ENCODE measurements at places on chromosomes 3 and 15.
A peak's percentile ranks its signal among the peaks of the same experiment; 100 is the strongest.

GRCh38 chr3:187737368-187738070 is 7.7 kb downstream of the BCL6 start:
- peak; percentile 29 for DNase-seq

- DNase-seq: no peak
Measured at GRCh38 chr3:29080967-29081366, 199.9 kb upstream of the RBMS3 start.

DNA sequence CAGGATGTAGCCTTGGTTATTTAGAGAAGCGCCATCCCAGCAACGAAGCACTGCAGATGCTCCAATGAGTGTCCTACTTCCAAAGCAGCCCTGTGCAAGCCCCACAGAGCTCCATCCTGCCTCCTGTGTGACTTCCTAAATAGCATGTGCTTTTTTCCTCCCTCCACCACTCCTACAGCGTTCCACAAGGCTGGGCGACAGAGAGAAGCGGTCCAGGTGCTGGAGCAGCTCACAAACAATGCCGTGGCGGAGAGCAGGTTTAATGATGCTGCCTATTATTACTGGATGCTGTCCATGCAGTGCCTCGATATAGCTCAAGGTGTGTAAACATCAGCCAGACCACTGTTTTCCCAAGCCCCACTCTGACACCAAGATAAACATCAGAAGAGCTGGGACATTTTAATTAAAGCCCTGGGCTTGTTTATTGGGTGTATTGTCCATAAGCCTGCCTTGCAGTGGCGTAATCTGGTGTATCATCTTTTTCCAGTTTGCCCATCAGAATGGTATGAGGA is 22.2 kb upstream of the RHO start:
- no peak for DNase-seq

GRCh38 chr3:153289334-153289808 is 127.3 kb downstream of the RAP2B start:
- DNase-seq: no peak

DNA sequence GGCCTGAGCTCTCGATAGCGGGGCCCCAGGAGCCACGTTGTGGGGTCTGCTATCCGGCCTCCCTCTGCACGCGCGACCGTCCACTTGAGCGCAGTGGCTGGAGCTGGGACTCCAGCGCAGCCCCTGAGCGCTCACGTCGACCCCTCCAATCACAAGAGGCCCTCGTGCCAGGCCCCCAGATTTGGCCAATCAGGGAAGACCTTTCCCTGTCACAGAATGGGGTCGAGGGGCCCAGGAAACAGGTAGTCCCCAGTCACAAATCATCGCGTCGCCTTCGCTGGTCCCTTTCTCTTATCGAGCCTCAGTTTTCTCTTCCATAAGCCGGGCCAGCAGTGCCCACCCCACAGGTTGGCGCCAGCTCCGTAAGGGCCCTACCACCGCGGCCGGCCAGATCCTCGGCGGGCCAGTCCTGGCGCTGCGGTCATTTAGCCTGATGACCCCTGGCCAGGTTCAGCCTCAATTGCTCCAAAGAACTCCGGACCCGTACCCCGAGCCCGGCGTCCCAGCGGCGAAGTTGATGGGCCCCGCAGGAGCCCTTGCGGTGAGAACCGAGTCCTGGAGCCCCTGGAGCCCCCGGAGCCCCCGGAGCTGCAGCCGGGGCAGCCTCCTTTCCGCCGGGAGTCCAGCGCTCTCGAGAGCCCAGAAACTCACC is 435 bp downstream of the ALDH1L1 start:
- DNase-seq: no peak

DNA sequence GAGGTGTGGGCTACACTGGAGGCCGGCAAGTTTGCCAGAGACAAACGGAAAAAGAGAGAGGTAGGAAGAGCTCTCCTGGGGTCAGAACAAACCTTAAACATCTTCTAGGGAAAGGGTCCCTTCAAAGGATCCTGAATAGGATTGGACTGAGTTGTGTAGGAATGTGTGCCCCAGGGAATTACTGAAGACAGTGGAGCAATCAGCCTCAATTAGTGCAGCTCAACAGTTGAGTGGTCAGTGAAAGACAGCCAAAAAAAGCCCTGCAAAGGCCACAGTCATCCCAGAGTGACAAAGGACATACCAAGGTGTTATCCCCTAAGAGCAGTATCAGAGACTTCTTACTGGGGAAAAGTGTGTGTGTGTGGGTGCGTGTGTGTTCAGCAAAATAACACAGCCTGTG is 70.3 kb downstream of the NUP210 start:
- no peak for DNase-seq

GRCh38 chr15:66774001-66774814 is 72.2 kb downstream of the SMAD6 start:
- no peak for DNase-seq

- no peak for DNase-seq
Measured at GRCh38 chr15:52798529-52799101, 8.5 kb upstream of the ONECUT1 start.

DNA sequence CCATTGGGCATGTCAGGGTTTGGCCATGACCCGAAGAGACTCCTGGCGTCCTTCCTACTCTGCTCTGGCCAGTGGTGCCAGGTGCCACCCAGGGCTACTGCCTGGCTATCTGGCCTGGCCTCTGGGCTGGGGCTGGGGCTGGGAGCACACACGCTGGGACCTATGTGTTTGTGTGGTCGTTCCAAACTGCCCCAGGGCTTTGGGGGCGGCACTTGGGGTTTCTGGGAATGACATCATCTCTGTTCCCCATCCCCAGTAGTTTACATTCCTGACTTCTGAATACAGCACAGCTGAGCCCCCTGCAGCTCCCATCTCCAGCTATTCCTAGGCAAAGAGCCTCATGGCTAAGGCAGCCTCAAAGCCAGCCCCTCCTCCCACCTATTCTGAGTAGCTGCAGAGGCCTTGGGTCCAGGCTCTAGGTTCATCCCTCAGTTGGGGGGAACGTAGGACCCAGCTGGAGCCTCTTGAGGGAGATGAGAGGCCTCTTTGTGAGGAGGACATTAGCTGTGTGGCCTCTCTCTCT is 24.3 kb downstream of the PLEKHO2 start:
- DNase-seq: no peak

DNA sequence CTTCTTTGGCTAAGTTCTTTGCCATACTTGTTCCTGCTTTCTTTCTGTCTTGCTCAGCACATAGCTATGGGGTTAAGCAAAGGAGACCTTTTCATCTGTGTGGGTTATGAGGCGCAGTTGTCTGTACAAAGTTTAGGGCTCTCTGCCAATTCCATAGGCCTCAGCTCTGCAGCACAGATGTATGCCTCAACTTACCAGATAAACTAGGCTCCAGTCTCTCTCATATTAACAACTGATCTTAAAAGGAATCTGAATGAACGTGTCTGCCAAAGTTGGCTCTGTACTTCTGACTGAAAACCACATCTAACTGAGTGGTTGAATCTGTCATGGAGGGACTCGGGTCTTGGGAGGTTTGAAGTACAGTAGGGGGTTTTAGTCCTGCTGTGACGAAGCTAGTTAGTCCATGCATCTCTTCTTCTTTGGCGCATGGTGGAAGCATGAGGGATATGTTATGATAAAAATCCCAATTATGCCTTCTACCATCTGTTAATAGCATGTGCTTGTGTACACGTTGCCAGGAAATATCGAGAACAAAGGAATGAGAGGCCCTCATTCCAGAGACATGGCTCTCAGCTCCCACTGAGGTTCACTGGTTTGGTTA is 114.6 kb upstream of the TSC22D2 start:
- no peak for DNase-seq

- DNase-seq: no peak
Measured at GRCh38 chr3:45719655-45720487, 30.7 kb downstream of the SACM1L start.

GRCh38 chr3:77795013-77795412 is 755.1 kb downstream of the ROBO2 start:
- DNase-seq: no peak

GRCh38 chr3:165729756-165730155 is 107.5 kb downstream of the BCHE start:
- DNase-seq: no peak

- no peak for DNase-seq
Measured at GRCh38 chr15:34591306-34591705, 7.9 kb upstream of the GOLGA8B start.

- no peak for DNase-seq
Measured at GRCh38 chr15:39692356-39693327, 90.0 kb downstream of the FSIP1 start.

DNA sequence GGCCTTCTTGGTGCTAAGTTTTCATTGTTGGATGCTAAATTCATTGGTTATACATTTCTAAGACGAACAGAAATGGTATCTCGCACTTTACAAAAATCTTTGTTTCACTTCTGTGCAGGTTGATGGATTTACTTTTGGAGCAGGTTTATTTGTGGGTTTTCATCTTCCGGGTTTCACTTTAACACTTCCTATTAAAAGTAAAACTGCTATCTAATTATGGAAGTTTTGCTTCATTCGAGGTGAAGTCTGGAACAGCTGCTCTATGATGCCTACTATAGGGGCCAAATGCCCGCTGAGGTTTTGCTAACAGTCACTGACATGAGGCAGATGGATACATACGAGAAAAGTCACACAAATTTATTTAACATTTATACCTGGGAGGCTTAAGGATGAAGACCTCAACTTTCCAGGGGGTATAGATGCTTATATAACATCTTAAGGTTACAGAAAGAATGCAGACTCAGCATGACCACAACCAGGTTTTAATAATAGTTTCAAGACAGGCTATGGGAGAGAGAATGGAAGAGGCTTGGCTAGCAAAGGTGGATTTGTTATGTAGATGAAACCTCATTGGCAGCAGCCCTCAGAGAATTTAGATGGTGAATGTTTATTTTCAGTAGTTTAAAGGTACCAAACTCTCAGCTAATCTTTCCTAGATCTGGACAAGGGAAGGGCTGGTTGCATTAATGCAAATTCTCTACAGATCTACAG is 54.2 kb downstream of the OSTN start:
- DNase-seq: no peak

GRCh38 chr3:44969154-44969827 is 6.7 kb downstream of the ZDHHC3 start:
- DNase-seq: no peak

GRCh38 chr15:93278783-93279182 is 189.8 kb upstream of the RGMA start:
- DNase-seq: no peak

DNA sequence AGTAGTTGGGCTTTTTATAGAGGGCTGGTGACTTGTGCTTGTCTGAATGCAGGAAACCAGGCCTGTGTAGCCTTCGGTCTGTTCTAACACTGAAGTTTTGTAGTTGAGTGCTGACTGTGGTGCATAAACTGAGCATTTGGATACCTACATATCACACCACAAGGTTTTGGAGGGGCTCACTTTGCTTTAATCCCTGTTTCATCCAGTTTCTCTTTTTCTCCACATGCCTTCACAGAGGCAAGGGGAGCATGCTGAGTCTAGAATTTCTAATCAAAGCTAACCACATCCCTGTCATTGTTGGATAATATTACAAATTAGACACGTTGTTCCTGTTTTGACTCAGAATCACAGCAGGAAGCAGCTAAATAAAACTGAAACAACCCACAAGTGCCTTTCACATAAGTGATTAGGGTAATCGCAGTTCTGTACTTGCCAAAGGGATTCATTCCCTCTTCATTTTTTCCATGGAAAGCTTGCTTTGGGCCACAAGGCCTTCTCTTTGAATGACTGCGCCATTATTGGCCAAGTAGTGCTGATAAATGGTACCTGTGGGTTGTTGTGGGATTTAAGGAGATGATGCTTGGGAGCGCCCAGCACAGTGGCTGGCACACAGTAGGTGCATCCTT is 48.9 kb downstream of the TGFBR2 start:
- peak; percentile 80 for DNase-seq

DNA sequence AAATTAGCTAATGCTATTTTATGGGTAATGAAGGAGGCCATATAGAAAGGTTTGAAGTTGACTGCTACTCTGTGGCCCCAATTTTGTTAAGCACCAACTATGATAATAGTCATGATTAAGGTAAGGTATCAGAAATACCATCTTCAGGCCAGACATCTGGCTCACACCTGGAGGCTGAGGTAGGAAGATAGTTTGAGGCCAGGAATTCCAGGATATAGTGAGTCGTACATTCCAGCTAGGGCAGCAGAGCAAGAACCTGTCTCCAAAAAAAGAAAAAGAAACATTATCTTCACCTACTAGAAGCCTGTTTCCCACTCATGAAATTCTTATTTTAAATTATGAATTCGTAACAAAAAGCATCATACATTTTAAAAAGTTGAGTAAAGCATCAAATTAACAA is 64.4 kb downstream of the LRRC28 start:
- no peak for DNase-seq

DNA sequence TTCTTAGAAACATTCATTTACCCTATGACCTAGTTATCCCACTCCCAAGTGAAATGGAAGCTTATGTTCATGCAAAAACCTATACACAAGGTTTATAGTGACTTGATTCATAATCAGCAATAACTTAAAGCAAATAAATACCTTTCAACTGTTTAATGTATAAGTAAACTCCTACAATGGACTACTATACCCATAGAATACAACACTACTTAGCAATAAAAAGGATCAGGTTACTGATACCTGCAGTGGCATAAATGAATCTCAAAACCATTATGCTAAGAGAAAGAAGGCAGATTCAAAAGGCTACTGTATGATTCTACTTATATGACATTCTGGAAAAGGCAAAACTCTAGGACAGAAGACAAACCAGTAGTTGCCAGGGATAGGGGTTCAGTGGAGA is 8.3 kb upstream of the POLR2M start:
- DNase-seq: no peak

DNA sequence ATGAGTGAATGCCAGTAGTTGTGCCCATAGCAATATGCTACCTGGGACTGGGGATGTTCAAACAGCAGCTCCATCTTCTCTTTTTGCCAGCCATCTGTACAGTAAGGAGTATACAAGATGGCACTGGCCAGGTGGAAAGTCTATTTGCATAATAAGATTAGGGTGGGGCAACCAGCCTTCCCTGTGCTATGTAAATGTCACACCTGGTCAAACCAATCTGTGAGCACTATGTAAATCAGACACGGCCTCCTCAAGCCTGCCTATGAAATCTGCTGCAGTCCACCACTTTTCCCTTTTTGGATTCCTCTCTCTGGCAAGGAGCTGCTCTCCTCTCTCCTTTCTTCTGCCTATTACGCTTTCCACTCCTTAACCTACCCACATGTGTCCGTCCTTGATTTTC is 53.0 kb downstream of the C3orf80 start:
- no peak for DNase-seq

DNA sequence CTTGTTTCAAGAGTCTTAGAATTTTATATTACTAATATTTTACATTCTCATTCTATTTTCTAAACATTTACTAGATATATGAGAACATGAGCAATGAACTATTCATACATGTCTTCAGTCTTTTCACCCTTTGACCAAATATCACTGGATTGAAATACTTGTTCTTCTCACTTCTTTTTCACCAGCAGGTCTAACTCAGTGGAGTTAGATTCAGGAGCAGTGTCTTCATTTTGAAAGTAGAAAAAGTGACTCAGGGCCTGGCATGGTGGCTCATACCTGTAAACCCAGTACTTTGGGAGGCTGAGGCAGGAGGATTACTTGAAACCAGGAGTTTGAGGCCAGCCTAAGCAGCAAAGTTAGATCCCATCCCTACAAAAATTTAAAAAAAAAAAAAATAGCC is 70.8 kb downstream of the USP13 start:
- no peak for DNase-seq

GRCh38 chr15:70956201-70956995 is 63.8 kb downstream of the LRRC49 start:
- no peak for DNase-seq

Data from central memory CD4-positive, alpha-beta T cell (primary cell).